ENCODE measurements at places on chromosomes 6 and 20.

DNA sequence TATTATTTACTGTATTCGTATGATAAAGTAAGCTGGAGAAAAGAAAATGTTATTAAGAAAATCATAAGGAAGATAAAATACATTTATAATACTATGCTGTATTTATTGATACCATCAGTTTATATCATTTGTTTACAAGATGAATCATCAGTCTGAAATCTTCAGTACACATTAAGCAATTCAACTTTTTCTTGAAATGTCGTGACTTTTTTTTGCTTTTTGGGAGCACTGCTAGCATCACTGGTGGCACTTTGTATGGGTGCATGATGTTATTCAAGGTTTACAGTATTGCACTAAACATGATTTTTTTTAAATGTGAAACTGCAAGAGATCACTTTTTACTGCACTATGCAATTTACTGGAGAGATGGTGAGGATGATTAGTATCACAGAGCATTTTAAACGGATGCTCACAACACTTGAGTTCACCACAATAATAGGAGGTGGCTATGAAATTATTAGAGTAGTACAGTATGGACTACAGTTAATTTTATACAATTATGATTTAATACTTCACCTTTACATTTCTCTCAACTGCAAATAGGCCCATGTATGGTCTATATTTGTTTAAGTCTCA is 85.9 kb downstream of the SNAP25 start:
- DNase-seq, result no peak

DNA sequence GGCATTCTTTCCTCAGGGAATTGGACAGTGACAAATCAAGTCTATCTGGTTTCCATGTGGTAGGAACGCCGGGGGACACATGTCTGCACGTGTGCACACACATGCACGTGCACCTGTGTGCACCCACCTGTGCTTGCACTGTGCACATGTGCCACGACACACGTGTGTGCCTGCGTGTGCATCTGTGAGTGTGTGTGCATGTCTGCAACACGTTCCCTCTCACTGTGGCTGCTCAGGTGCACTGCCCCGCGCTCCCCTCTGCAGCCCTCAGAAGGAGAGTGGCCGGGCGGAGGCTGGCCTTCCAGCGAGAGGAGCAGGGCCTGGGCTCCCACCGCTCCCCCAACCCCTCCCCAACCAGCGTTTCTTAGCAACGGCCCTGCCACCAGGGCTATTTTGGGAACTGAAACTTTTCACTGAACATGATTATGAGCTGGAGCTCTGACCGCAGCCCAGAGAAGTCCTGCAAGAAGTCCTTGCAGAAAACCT is 147.8 kb downstream of the PHACTR3 start:
- no peak for DNase-seq

DNA sequence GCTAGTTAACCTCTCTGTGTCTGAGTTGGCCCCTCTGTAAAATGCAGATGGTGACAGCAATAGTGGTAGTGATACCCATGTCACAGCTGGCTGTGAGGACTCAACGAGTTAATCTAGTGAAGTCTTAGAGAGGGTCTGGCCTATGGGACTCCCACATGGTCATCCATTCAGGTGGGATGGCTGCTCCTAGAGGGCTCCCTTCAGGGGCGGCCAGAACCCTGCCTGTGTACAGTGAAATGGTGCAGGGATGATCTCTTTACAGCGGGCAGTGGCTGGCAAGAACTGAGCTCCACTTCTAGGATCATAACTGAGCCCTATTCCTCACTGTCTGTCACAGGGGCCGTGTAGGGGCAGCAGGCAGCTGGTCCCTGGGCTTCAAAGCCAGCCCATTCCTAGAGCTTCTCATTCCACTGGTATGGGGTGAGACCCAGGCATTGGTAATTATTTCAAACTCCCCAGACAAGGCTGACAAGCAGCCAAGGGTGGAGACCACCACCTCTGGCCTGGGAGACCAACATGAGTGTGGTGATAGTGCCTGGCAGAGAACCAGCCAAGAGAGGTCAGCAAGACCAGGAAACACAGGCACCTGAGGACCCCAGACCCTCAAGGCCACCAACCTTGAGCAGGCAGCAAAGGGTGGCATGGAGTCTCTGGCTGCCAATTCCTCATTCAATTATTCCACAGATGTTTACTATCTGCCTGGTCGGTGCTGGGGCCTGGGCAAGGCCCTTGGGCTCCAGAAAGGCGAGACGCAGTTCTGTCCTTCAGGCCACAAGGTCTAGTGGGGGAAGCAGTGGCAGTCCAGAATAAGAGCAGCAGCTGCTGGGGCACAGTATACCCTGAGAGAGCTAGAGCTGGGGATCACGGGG is 103.4 kb downstream of the MRPL14 start:
- DNase-seq, result no peak

DNA sequence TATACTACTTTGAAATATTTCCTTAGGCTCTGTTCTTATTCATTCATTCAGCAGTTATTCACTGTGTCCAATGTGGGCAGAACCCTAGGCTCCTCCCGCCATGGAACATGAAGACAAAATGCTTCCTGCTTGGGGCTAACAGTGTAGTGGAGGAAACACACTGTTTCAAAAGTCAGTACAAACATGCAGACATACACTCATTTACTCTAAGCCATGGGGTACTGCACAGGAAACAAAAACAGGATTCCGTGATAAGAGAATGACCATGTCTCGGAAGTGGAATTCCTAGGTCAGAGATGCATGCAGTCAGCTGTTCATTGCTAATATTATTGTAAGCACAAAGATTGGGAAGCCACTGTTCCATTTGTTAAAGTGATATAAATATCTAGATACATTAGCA is 18.4 kb upstream of the FAM209A start:
- DNase-seq, result no peak

DNA sequence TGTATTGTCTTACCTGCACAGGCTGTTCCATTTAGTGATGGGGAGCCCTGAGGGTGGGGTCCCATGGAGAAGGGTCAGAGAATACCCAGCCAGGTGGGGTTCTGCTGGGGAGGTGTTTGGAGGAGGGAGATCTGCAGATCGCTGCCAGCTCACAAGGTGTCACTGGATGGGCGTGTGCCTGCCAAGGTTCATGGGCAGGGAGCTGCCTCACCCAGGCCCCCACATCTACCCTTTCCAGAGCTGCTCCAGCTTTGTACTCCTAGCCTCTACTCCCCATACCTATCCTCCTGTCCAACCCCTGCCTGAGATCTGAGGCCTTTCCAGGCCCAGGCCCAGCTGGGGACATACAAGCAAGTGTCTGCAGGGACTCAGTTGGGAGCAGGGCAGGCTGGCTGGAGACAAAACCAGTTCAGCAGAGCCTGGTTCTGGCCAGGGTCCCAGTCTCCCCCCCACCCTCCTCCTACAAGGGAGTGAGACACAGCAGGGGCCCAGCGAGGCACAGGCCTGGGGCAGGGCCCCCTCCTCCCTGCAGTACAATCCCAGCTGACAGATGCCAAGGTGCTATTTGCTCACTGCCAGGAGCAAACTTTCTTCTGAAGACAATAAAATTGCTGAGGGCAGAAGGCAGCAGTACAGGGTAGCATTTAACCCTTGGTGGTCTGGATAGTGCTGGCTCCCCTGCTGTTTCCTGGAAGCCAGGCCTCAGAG is 19.7 kb downstream of the SPDEF start:
- DNase-seq, result no peak

DNA sequence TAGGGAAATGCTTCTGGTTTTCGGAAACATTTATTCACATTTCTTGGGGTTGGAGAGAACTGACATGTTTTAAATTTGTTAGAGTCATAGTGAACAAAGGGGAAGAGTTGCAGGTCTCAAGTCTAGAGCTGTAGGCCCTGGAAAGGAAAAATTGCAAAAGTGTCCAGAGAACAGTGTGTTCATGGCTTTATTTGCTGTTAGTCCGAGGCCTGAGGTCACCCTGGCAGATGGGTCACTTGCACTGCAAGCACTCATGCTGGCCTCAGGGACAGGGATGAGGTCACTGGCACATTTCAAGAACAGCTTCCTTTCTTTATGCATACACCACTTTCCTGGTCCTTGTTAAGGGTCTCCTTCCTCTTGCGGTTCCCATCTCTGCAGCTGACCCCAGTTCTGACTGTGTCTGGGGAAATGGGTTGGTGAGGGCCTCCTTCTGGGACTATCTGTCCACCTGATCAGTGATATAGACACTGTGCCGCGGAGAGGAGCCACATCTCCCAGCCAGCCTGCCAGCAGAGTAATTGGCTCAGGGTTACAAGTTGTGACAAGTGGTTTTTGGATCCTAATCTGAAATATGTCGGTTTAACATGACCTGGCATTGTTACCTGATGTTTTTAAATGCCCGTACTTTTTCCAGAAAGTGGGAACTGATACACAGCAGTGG is 194.0 kb downstream of the EYA4 start:
- no peak for DNase-seq

- DNase-seq, result no peak
Measured at GRCh38 chr6:68760485-68760884, 125.4 kb downstream of the ADGRB3 start.

DNA sequence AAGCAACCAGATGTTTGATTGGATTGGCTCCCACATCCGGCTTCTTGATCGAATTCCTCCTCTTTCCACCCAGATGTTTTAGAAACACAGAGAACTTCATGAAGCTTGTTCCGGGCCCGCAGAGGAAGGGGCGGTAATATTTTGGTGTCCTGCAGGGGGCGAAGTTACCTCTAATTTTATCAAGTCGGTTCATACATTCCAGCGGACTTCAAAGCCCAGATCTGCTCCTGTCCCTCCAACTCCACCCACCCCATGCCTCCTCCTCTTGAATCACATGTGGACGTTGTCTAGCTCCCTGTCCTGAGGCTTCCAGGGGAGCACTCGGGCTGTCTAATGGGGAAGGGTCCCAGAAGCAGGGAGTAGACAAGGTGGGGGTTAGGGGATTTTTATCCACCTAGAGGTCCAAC is 2.9 kb upstream of the BMP6 start:
- peak; percentile 50 for DNase-seq

- no peak for DNase-seq
Measured at GRCh38 chr20:23915844-23916243, 36.3 kb upstream of the CST5 start.

DNA sequence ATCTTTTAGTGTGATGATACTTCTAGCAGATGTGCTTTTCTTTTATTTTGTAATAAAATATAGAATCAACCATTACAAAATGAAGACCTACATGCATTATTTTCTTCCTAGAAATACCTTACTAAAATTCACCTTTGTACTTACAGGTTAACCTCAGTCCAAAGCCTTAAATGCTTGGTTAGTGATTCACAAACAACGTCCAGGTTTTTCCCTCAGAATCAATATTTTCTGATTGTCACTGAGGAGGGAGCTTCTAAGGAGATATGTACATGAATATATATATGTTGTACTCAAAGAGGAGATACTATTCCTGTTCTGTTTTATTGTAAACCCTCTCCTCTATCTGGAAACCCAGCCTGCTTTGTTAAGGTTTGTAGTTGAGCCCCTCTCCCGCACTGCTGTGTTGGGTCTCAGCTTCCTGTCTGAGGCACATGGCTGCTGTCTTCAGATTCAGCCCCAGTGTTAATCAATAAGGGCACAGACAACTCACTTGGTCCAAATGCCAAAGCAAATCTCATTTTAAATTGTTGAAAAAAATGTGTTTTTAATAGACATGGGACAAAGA is 33.9 kb upstream of the HS3ST5 start:
- no peak for DNase-seq

DNA sequence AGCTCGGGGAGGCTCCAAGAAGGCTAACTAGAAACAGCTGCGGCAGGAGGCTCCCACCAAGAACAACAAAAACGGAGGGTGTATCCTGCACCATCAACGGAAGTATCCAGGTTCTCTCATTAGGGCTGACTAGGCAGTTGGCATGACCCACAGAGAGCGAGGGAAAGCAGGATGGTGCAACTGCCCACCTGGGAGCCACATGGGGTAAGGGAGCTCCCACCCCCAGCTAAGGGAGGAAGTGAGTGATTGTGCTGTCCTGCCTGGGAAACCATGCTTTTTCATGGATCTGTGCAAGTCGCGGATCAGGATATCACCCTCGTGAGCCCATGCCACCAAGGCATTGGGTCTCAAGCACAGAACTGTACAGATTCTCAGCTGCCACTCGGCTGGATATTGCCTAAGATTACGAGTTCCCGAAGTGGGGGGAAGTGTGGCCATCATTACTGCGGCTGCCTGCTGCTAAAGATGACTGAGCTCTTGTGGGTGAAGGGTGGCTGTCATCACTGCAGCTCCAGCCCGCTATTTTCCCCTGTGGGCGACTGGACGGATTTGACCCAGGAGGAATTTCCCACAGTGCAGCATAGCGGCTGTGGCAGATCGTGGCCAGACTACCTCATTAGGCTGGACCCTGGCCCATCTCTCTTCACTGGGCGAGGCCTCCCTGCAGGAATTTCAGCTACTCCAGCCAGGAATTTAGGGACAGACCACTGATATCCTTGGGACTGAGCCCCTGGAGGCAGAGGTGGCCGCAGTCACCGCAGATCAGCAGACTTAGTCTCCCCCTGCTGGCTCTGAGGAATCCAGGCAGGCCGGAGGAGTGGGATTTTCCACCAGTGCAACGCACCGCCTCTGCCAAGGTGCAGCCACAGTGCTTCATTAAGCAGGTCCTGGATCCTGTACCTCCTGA is 515.7 kb downstream of the FRK start:
- no peak for DNase-seq

DNA sequence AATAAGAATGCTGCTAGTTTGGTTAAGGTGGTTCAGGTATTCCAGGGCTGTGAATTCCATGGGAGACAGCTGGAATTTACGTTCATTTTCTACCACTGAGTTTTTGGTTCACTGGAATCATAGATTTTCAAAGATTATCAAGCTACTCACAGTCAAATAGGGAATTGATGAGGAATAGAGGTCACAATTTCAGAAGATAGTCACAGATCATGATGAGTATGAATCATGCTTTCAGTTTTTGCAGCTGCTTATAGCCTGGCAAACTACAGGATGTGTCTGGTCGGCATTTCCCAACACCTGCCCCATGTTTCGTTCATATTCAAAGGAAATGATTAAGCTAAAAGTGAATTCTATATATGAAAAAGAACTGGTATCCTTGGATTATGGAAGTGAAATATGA is 58.7 kb downstream of the BCKDHB start:
- DNase-seq, result peak; percentile 46

DNA sequence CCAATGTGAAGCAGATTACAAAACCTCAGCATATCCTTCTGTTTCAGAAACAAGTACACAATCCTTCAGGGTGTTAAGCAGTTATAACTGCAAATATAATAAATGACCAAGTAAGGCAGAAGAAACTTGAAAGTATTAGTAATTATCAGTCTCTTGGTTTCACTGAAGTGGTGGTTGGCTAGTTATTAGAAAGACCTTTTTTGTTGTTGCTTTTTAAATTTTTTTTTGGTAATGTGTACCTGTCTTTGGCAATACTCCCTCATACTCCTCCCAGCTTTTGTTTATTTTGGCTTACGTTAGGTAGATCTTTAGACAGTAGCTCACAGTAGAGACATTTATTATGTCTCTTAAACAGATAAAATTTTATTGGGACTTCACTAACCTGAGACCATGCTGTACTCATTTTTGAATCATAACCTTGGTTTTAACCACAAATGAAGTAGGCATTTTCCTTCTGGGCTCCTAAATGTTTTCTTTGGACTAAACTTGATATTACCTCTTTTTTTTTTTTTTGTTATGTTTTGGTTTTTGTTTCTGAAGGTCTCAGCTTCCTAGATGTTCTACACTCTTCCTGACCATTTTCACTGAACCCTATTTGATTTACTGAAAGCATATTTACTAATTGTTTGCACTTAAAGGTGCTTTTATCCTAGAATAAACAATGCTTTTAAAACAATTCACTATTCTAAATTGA is 6.4 kb downstream of the CD2AP start:
- DNase-seq, result no peak
